NCI-H187 (cell line): ENCODE measurements at places on chromosomes 12 and 14.

DNA sequence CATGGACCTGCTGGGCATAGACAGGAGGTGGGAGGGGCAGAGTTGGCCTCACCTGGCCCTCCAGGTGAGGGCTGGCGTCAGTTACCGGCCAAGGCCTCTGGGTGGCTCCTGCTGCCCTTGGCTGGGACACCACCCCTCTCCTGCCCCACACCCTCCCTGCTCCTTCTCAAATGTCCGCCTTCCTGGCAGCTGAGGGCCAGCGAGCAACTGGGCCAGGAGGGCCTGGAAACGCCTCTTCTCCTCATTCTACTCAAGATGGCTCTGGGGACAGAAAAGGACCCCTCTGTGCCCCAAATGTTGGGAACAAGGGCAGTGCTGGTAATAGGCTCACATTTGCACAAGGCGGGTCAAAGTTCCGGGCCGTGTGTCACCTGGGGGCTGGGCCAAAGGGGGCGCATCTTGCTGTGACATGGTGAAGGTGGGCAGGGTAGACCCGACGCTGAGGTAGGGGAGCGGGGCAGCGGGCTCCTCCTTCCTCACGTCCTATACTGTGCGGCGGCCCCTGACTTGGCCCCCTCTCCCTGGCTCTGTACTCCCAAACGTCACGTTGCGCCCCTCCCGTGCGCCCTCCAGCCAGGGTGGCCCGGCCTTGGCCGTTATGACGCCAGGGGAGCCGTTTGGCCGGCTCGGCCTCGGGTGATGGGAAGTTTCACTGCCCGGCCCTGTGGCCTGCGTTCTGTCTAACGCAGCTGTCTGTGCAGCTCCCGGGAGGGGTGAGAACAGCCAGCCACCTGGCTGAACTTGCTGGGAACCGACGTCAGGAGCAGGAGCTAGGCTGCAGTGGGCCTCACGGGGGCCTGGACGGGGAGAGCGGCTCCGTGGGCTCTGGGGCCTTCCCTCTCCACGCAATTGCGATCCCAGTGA lies 18.0 kb upstream of the DLK1 start:
- peak; percentile 46 for DNase-seq

GRCh38 chr14:99581938-99582337 lies 22.1 kb downstream of the CCDC85C start:
- DNase-seq = no peak

DNA sequence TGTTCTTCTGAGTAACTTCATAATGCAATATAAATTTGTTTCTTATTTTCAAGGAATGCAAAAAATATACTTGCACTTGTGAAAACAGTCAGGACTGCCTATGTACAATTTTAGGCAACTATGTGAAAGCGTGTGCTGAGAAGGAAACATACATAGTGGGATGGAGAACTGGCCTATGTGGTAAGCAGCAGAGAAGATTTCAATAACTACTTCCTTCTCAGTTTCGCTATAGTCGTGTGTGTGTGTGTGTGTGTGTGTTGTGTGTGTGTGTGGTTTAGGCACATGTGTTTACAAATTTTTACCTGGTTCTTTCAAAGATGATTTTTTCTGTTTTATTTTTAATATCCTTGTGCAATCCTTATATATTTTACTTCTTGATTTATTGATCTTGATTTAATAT lies 211.8 kb downstream of the LRRK2 start:
- no peak for DNase-seq

DNA sequence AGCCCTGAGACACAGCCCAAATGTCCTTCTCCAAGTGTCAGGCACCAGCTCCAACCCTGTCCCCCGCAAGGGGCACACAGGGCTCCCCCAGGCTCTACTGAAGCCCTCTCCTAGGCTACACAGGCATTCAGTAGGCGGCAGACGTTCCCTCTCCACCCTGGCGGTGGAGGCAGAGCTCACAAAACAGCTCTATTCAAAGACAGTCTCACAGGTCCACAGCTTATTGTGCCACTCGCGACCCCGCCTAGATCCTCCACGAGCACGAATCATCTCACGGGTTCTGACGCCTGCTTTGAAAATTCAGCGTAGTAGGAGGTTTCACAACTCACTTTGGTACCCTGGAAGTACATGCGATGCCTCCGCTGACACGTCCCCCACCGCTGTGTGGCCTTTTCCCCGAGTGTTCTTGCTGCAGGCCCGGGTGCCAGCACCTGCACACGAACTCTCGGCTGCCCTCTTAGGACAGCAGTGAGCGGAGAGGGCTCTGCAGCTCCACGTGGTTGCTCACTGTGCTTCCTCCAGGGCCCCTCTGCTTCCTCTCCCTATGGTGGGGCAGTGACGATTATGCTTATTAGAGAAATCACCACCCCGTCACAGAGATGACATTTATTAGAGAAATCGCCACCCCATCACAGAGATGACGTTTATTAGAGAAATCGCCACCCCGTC lies 78.5 kb downstream of the ADGRD1 start:
- DNase-seq = no peak

DNA sequence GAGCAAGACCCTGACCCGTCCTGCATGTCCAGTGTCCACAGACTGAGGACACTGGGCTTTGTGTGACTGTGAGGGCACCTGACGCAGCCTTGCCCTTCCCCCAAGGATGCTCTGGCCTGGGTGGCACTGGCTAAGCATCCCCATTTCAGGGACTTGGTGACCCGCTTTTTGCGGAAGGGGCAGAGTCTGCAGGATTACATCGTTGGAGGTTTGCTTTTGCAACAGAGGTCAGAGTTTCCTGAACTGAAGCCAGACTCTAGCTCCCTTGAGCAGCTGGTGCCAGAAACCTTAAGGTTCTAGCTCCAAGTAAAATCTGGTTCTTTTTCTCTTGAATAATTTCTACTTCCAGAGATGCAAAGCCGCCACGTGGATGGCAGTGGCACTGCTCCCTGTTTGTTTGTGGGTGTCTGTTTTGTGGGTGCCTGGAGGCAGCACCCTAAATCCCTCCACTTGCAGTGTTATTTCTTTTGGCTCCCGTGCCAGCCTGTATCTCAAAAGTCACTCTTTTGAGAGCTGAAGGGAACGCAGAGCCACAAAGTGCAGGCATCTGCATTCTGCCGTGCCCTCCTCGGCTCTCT lies 184.7 kb downstream of the TSPAN9 start:
- DNase-seq = no peak

DNA sequence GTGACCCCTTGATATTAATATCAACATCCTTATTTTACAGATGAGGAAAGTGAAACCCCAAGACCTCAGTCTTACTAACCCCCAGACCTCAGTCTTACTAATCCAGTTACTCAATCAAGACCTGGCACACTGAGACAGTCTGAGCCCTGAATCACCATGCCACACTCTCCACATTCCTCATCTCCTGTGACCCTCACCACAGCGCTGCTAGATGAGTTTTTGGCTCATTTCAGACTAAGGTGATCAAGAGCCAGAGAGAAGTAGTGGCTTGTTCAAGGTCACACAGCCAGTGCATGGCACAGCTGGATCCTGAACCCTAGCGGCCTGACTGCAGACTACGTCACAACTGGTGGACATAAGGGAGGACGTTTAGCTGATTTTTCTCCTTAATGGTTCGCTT lies 579.2 kb downstream of the BCL11B start:
- DNase-seq = no peak

DNA sequence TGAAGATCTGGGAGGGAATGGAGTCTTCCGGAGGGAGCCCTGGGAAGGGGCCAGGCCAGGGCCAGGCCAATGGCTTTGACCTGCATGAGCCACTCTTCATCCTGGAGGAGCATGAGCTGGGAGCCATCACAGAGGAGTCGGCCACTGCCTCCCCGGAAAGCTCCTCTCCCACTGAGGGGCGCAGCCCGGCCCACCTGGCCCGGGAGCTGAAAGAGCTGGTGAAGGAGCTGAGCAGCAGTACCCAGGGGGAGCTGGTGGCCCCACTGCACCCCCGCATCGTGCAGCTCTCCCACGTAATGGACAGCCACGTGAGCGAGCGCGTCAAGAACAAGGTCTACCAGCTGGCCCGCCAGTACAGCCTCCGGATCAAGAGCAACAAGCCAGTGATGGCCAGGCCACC lies 37.7 kb downstream of the PLEKHG3 start:
- no peak for DNase-seq

GRCh38 chr14:75299059-75299458 lies 20.4 kb downstream of the FOS start:
- no peak for DNase-seq

DNA sequence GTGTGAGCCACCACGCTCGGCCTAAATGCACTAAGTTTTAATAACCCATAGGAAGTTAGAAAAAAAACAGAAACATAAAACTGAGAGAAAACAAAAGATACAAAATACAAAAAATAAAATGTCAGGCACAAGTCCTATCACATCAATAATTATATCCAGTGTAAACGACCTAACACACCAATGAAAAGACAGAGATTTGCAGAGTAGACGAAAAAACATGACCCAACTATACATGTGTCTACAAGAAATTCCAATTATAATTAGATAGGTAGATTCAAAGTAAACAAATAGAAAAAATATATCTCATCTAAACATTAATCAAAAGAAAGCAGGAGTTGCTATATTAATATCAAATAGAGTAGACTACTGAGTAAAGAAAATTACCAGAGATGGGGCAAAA lies 69.4 kb upstream of the NUDT4 start:
- no peak for DNase-seq

GRCh38 chr12:104784592-104784991 lies 173.5 kb downstream of the SLC41A2 start:
- no peak for DNase-seq

GRCh38 chr12:18443768-18444437 lies 182.6 kb downstream of the PIK3C2G start:
- no peak for DNase-seq
